ENCODE measurements at places on chromosomes 2 and 18. TPM values are rescaled to one million over a fixed set of nuclear protein-coding genes. Genes with fewer than 3 reads are reported as not detected.
A peak's percentile ranks its signal among the peaks of the same experiment; 100 is the strongest.

GRCh38 chr2:196955036-196955435 is 28.5 kb upstream of the PGAP1 start:
- H3K4me1 ChIP-seq: peaks cover 9% of the 10 kb centered on the region
- H3K4me3 ChIP-seq: no peak overlapping the region
- H3K27ac ChIP-seq: no peak overlapping the region
- no peaks in the 10 kb centered on the region for H3K36me3 ChIP-seq
- DNase-seq: no peak

DNA sequence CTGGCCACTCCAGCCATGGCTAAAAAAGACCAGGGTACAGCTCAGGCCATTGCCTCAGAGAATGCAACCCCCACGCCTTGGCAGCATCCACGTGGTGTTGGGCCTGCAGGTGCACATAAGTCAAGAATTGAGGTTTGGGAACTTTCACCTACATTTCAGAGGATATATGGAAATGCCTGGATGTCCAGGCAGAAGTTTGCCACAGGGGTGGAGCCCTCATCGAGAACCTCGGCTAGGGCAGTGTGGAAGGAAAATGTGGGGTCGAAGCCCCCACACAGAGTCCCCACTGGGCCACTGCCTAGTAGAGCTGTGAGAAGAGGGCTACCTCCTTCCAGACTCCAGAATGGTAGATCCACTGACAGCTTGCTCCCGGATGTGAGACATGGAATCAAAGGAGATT is 477.3 kb downstream of the LPIN1 start:
- H3K27me3 ChIP-seq: no peaks in the 10 kb centered on the region
- H3K27ac ChIP-seq: no peak overlapping the region
- peak; percentile 10 for DNase-seq
- no peaks in the 10 kb centered on the region for H3K4me1 ChIP-seq
- H3K36me3 ChIP-seq: peaks cover 12% of the 10 kb centered on the region

POMC gene
- 4.6 TPM for total RNA-seq

GRCh38 chr18:37335409-37335736 is 230.2 kb downstream of the CELF4 start:
- H3K4me3 ChIP-seq: no peak overlapping the region
- no peak overlapping the region for H3K27ac ChIP-seq
- H3K4me1 ChIP-seq: no peaks in the 10 kb centered on the region
- no peaks in the 10 kb centered on the region for H3K36me3 ChIP-seq
- DNase-seq: no peak

DNA sequence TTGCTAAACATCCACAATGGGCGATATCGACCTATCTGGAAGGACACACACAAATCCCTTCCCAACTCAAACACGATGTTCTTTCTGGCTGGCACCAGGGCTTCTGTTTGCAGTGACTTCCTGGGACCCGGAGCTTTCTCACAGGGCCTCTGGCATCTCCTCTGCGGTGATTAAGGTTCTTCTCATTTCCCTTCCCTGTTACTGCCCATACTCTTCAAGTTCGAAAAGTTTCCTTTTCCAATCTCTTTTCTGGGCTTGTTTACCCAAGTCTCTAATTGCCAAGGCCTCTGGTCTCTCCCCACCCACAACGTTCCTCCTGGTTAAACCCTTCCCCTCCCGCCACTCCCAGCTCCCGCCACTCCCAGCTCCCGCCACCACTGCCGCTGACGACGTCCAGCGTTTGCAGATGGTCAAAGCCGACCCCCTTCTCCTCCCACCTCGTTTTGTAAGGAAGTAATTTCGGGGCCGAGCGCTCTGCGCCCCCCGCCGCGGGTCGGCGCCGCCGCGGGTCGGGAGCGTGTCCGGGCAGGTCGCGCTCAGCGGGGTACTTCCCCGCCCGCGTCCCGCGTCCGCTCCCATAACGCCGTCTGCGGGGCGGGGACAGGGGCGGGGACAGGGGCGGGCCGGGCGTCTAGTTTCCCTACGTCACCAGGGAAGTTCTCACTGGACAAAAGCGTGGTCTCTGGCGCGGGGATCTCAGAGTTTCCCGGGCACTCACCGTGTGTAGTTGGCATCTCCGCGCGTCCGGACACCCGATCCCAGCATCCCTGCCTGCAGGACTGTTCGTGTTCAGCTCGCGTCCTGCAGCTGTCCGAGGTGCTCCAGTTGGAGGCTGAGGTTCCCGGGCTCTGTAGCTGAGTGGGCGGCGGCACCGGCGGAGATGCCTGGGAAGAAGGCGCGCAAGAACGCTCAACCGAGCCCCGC is at the start of gene PMAIP1:
Gene PMAIP1 (plus strand): TSS at position 699 of the 924 bp plus-strand sequence. CDS start 182 bp downstream, at position 881.
- H3K36me3 ChIP-seq: peaks cover 41% of the 10 kb centered on the region
- peak within 1 kb of the TSS; percentile 99 for H3K27ac ChIP-seq
- H3K27me3 ChIP-seq: no peaks in the 10 kb centered on the region
- peaks cover 29% of the 10 kb centered on the region for H3K4me1 ChIP-seq

DNA sequence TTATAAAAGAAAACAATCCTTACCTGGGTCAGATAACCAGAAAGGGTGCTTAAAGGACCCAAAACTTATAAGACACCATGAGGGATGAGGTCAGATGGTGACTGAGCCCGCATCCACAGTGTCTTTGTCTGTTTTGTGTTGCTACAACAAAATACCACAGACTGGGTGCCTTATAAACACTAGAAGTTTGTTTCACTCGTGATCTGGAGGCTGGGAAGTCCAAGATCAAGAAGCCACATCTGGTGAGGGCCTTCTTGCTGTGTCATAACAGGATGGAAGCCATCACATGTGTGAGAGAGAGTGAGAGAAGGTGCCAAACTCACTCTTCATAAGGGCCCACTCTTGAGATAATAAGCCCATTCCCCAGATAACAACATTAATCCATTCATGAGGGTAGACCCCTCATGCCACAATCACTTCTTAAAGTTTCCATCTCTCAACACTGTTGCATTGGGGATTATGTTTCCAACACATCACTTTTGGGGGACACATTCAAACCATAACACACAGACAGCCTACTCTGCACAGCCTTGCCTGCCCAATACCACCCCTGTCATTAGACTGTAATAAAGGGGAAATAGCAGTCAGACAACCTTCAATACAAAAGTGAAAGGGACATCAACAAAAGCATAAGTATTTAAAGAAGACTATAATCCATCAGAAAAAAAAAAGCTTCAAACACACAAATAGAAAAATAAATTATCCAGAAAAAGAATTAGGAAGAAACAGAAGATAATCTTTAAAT is 249.8 kb downstream of the ANAPC1 start:
- no peaks in the 10 kb centered on the region for H3K36me3 ChIP-seq
- peak; percentile 18 for DNase-seq
- peaks cover 21% of the 10 kb centered on the region for H3K27me3 ChIP-seq

DNA sequence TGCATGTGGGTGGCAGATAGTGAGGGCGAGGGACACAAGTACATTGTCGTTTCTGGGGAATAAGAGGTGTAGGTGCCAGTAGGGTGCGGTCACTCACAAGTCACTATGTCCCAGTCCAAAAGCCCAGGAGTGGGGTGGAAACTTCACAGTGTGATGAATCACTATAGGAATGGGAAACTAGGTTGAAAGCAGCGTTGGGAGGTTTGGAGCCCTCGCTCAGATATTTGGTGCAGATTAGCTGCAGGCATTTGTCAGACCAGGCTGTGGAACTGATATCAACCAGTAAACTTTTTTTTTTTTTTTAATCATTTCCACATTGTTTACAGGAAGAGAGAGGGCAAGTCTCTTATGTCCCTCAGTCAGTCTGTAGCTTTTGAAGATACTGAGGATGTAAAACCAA is 121.8 kb downstream of the CERS6 start:
- no peak overlapping the region for H3K4me3 ChIP-seq
- H3K27me3 ChIP-seq: no peaks in the 10 kb centered on the region
- peaks cover 44% of the 10 kb centered on the region for H3K4me1 ChIP-seq
- H3K36me3 ChIP-seq: peaks cover 4% of the 10 kb centered on the region

- DNase-seq: no peak
- no peak overlapping the region for H3K27ac ChIP-seq
- no peak overlapping the region for H3K4me3 ChIP-seq
- no peaks in the 10 kb centered on the region for H3K4me1 ChIP-seq
Observed at GRCh38 chr2:37793004-37793403, 121.6 kb upstream of the CDC42EP3 start.

CABYR gene
- total RNA-seq: 1.2 TPM

DNA sequence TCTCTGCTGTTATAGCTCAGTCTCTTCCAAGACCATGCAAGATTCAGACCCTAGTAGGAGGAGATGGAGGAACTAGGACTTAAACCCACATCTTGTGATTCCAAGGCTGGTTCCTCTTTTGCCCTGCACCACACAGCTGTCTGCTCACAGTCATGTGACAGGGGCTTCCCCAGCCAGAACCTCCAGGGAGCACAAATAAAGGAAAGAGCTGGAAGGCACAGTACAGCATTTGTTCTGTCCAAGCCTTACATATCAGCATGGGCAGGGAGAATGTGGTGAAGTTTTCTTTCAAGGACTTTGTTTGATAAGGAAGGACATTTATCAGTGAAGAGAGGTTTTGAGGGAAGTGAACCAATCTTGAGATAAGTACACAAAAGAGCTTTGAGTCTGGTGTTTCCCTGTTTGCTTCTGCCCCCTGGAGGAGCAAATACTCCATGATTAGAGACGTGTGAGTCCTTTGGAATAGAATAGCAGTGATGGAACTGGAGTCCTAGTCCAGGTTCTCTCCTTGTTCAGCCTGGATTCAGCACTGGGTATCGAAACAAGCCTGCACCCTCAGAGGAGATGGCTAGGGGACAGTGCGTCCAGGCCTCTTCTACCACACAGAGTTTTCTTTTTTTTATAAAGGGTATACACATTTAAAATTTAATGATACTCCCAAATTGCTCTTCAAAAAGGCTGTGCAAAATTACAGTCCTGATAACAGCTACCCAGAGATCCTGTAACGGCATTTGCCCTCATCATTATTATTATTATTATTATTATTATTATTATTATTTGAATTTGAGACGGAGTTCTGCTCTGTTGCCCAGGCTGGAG is 24.6 kb upstream of the CASP10 start:
- H3K27me3 ChIP-seq: no peaks in the 10 kb centered on the region
- DNase-seq: peak; percentile 76
- H3K4me1 ChIP-seq: peaks cover 24% of the 10 kb centered on the region
- H3K27ac ChIP-seq: peak overlapping the region; percentile 86

DNA sequence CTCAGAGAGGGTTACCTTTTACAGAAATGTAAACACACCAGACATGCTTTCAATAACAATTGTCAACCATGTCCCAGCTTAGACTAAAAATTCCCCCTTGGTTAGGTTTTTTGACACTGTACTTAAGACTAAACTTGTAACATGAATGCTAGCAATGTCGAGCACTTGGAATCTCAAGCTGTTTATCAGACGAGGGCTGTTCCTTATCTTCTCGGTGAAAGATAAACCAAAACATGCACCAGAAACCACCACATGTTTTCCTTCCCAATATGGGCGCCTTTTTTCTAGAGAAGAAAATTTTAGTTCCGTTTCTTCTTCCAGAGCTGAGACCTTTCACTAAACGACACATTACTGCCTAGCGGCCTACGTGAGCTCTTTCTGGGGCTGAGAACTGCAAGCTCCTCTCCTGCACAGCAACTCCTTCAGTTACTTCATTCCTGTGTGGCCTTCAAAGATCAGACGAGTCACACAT is 42.4 kb upstream of the ACKR3 start:
- no peaks in the 10 kb centered on the region for H3K4me1 ChIP-seq
- DNase-seq: no peak
- no peak overlapping the region for H3K27ac ChIP-seq
- no peaks in the 10 kb centered on the region for H3K36me3 ChIP-seq
- no peak overlapping the region for H3K4me3 ChIP-seq

GRCh38 chr2:3594493-3595281 is at the start of gene COLEC11:
Gene COLEC11 (plus strand): TSS chr2:3595112. CDS start chr2:3604341, 9,229 bp downstream.
- H3K27ac ChIP-seq: peak within 1 kb of the TSS; percentile 24
- H3K27me3 ChIP-seq: peaks cover 9% of the 10 kb centered on the region
- no peak within 1 kb of the TSS for H3K4me3 ChIP-seq
- H3K4me1 ChIP-seq: peaks cover 29% of the 10 kb centered on the region
- no peak for DNase-seq

- H3K4me3 ChIP-seq: no peak overlapping the region
- H3K27ac ChIP-seq: no peak overlapping the region
- H3K4me1 ChIP-seq: no peaks in the 10 kb centered on the region
- no peak for DNase-seq
- H3K36me3 ChIP-seq: no peaks in the 10 kb centered on the region
- H3K27me3 ChIP-seq: no peaks in the 10 kb centered on the region
Observed at GRCh38 chr2:39153312-39153711, 32.5 kb upstream of the SOS1 start.

DNA sequence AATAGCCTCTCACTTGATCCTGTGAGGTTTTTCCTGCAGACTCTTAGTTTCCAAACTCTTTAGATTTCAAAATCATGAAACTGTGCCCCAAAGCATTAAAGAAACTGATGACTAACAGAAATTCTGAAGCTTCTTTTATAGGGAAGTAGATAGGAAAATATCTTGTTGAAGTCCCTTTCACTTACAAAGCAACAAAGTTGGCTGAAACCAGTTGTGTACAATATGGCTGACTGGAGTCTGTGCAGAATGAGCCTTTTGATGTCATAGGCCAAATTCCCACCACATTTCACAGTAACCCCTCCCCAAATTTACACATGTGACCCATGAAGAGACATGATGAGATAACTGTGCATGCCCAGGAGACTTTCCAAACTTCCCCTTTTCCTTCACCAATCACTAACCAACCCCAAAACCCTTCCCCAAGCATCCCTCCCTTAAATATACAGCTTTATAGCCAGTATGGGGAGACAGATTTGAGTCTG is 61.7 kb upstream of the NCK2 start:
- no peak overlapping the region for H3K4me3 ChIP-seq
- no peaks in the 10 kb centered on the region for H3K36me3 ChIP-seq
- H3K27ac ChIP-seq: no peak overlapping the region
- DNase-seq: no peak
- no peaks in the 10 kb centered on the region for H3K27me3 ChIP-seq

DNA sequence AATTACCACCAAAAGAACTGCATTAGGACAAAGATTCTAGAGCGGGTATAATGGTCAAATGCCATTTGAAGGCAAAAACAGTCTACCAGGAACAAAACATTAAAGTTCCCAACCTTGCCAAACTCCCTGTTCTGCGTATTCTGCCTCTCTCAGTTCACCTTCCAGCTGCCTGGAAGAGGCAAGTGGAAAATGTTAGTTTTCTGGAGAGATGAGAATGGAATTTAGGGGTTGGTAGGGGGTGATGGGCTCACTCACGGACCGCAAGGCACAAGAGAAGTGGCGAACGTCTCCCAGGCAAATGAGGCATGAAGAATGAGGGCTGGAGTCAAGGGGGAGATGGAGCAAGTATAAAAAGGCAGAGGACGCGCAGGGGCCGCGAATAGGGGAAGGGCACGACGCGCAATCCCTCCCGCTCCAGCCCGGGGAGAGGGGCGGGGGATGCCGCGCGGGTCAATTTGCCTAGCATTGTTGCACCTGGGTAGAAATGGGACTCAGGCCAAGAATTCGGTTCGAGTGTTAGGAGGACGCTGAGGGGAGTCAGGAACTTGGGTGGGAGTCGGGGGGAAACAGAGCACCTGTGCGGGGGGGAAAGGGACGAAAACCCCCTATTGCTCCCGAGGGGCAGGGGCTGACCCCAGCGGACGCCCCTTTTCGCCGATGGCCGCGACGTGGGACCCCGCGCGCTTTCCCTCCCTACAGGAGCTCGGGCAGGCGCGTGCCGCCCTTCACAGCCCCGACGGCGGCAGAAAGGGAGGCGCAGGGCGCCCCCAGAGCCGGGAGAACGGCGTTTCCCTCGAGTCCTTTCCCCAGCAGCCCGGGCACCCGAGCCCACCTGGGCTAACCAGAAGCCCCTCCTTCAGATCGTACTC is 573 bp downstream of the PAIP2B start:
- no peaks in the 10 kb centered on the region for H3K27me3 ChIP-seq
- H3K4me3 ChIP-seq: peak overlapping the region; percentile 99
- peaks cover 19% of the 10 kb centered on the region for H3K4me1 ChIP-seq
- H3K36me3 ChIP-seq: no peaks in the 10 kb centered on the region
- DNase-seq: peak; percentile 42
- peak overlapping the region; percentile 85 for H3K27ac ChIP-seq

- H3K4me3 ChIP-seq: no peak overlapping the region
- no peaks in the 10 kb centered on the region for H3K4me1 ChIP-seq
- H3K27ac ChIP-seq: no peak overlapping the region
- H3K27me3 ChIP-seq: peaks cover 8% of the 10 kb centered on the region
- DNase-seq: no peak
Observed at GRCh38 chr2:67463810-67464209, 66.7 kb downstream of the ETAA1 start.

NEU2 gene
- total RNA-seq: not detected
